Osteocyte (in vitro differentiated cells): ENCODE measurements at places on chromosomes 7 and 10. TPM values are rescaled to one million over a fixed set of nuclear protein-coding genes. Genes with fewer than 3 reads are reported as not detected.

The LRRC4 gene
- 0.29 and 0.70 TPM in 2 replicates for total RNA-seq

GRCh38 chr10:22455068-22455857 lies 110.0 kb downstream of the SPAG6 start:
- no peaks in the 10 kb centered on the region for H3K36me3 ChIP-seq
- no peak overlapping the region for H3K27ac ChIP-seq
- no peak for DNase-seq
- no peak overlapping the region for H3K4me3 ChIP-seq
- H3K4me1 ChIP-seq, result peaks cover 3% of the 10 kb centered on the region

The TUBAL3 gene
- total RNA-seq, result not detected in 2 replicates

The TMEM176A gene
- total RNA-seq, result not detected in 2 replicates
